Activated T-cell treated with anti-CD3 and anti-CD28 coated beads, Interleukin-2, amount 50 U/mL, for 72 hours (primary cell): ENCODE measurements at places on chromosomes 6 and 20. TPM values are rescaled to one million over a fixed set of nuclear protein-coding genes. Genes with fewer than 3 reads are reported as not detected.

DNA sequence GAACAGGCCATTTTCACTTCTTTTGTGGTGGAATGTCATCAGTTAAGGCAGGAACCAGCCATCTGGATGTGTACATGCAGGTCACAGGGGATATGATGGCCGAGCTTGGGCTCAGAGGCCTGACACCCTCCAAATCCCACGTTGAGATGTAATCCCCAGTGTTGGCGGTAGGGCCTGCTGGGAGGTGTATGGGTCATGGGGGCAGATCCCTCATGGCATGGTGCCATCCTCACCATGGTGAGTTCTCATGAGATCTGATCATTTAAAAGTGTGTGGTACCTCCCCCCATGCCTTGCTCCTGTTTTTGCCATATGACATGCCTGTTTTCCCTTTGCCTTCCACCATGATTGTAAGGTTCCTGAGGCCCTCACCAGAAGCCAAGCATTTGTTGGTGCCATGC lies 26.8 kb downstream of the WDR27 start:
- no peaks in the 10 kb centered on the region for H3K27me3 ChIP-seq
- no peaks in the 10 kb centered on the region for H3K4me1 ChIP-seq
- H3K36me3 ChIP-seq, result peaks cover 1% of the 10 kb centered on the region
- no peak overlapping the region for H3K27ac ChIP-seq
- no peak for DNase-seq
- no peak overlapping the region for H3K4me3 ChIP-seq

The OGFR gene
- 42.9 TPM for total RNA-seq

DNA sequence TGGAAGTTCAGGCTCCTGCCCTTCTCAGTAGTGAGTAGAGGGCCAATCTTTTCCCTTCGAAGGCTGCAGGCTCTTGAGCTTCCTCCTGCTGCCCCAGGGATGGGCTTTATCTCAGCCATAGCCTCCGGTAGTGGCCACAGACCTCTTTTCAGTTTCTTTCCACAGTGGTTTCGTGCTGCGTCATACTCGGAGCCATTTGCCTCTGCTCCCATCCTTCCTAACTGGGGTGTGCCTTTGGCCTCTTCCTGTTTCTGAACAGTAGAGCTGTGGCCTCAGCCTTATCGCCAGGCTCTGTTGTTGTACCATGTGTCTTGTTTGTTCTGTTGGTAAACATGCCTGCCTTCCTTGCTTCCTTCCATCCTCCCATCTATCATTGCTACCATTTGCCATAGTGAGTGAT lies 54.1 kb downstream of the TULP4 start:
- no peaks in the 10 kb centered on the region for H3K4me1 ChIP-seq
- no peak for DNase-seq
- H3K27ac ChIP-seq, result no peak overlapping the region

The TULP4 gene
- 19.5 TPM for total RNA-seq

The SMPDL3A gene
- total RNA-seq, result 0.35 TPM

DNA sequence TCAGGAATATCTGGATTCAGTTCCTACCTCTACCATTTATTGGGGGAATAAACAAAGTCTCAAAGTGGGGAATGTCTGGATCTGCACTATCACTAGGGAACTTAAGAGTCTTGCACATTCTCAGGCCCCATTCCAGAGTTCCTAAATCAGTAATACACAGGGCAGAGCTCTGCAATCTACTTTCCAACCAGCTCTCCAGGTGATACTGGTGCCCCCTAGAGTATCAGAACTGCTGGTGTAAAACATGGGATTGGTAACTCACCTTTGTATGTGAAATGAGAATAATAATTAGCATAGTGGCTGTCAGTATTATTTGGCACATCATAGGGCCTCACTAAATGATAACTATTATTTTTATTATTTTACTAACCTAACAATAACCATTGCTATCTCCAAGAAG lies 278.8 kb upstream of the IMPG1 start:
- H3K4me3 ChIP-seq, result no peak overlapping the region
- H3K36me3 ChIP-seq, result no peaks in the 10 kb centered on the region
- no peaks in the 10 kb centered on the region for H3K27me3 ChIP-seq
- no peaks in the 10 kb centered on the region for H3K4me1 ChIP-seq
- DNase-seq, result no peak
- H3K27ac ChIP-seq, result no peak overlapping the region

GRCh38 chr6:99432877-99433276 lies 7.8 kb upstream of the PNISR start:
- no peak for DNase-seq
- no peaks in the 10 kb centered on the region for H3K36me3 ChIP-seq
- H3K27me3 ChIP-seq, result no peaks in the 10 kb centered on the region
- no peak overlapping the region for H3K4me3 ChIP-seq
- H3K27ac ChIP-seq, result no peak overlapping the region

The CALHM4 gene
- not detected for total RNA-seq

The MAK gene
- total RNA-seq, result 0.90 TPM

- no peak overlapping the region for H3K4me3 ChIP-seq
- H3K27ac ChIP-seq, result no peak overlapping the region
- DNase-seq, result no peak
- peaks cover 29% of the 10 kb centered on the region for H3K4me1 ChIP-seq
- no peaks in the 10 kb centered on the region for H3K27me3 ChIP-seq
Measured at GRCh38 chr6:118744261-118744941, 93.0 kb upstream of the CEP85L start.

- no peak for DNase-seq
- no peaks in the 10 kb centered on the region for H3K36me3 ChIP-seq
- no peak overlapping the region for H3K4me3 ChIP-seq
- no peak overlapping the region for H3K27ac ChIP-seq
- no peaks in the 10 kb centered on the region for H3K4me1 ChIP-seq
Measured at GRCh38 chr6:6972456-6972855, 135.3 kb upstream of the RREB1 start.

DNA sequence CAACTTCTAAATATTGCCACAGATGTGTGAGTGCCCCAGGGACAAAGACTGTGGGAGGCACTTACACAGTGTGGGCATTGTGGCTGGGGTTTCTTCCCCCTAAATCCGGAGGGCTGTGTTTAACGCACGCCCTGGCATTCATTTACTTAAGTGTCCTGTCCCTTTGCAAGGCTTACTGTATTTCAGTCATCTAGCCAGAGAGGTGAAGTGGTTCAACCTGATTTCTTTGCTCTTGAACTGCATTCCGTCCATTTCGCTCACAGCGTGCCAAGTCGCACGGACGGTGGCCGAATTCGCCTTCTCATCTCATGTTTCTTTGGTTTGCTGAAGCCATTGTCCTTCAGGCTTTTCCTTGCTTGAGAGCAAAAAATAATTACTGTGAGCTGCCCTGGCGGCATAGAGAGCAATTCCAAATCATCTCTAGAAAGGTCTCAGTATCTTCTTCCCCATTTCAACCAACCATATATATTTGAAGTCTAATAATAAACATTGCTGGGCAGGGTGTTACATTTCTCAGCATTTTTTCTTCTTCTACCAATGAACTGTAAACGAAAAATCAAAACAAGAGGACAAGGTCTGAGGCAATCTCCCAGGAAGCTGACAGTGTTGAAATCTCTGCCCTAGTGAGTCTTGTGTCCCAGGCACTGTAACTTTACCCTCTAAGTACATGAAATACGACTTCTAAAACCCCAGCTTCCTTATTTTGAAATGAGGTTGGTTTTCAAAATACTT lies 16.9 kb downstream of the SYTL3 start:
- no peak overlapping the region for H3K4me3 ChIP-seq
- no peaks in the 10 kb centered on the region for H3K27me3 ChIP-seq
- peaks cover 22% of the 10 kb centered on the region for H3K4me1 ChIP-seq
- H3K36me3 ChIP-seq, result peaks cover 21% of the 10 kb centered on the region
- DNase-seq, result no peak

The COL9A1 gene
- not detected for total RNA-seq

DNA sequence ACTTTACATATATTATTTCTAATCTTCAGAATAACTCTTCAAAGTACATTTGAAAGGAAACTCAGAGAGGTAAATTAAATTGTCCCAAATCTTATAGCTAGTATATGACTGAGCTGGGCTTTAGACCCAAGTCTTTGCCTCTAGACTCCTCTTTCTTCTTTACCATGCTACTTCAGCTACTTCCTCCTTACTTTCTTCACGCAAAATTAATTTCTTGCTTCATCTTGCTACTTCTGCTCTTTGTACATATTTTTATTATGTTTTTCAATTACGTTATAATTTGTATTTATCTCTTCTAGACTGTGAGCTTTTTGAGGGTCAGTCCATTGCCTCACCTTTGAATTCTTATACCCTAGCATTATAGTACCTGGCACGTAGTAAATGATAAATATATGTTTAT lies 5.3 kb downstream of the TMEM170B start:
- peaks cover 7% of the 10 kb centered on the region for H3K4me1 ChIP-seq
- H3K36me3 ChIP-seq, result peaks cover 3% of the 10 kb centered on the region
- DNase-seq, result no peak
- H3K27me3 ChIP-seq, result no peaks in the 10 kb centered on the region

The ZNF512B gene
- 20.6 TPM for total RNA-seq

DNA sequence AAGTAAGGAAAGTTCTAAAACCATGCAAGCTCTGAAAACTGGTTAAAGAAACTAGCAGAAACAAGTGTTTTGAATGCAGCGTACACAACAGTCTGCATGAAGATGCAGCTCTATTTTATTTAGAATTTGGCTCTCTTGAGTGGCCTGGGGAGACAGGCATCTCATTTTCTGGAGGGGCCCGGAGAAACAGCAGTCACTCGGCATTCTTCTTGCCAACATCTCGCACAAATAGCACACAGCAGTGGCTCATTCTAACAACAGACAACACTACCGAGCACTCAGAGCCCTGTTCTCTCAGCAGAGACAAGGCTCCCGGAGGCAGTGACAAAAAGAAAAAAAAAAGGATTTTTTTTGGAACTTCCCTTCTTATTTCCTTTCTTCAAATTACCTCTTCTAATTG lies 108.5 kb upstream of the STMND1 start:
- DNase-seq, result no peak
- no peak overlapping the region for H3K4me3 ChIP-seq
- peaks cover 7% of the 10 kb centered on the region for H3K36me3 ChIP-seq
- no peaks in the 10 kb centered on the region for H3K4me1 ChIP-seq
- H3K27me3 ChIP-seq, result peaks cover 71% of the 10 kb centered on the region

The RSPH4A gene
- total RNA-seq, result 0.17 TPM

- DNase-seq, result no peak
- H3K27me3 ChIP-seq, result no peaks in the 10 kb centered on the region
Measured at GRCh38 chr6:120083186-120083585, 733.6 kb upstream of the MAN1A1 start.
